ENCODE measurements at places on chromosomes 16 and 17.
A peak's percentile ranks its signal among the peaks of the same experiment; 100 is the strongest.

DNA sequence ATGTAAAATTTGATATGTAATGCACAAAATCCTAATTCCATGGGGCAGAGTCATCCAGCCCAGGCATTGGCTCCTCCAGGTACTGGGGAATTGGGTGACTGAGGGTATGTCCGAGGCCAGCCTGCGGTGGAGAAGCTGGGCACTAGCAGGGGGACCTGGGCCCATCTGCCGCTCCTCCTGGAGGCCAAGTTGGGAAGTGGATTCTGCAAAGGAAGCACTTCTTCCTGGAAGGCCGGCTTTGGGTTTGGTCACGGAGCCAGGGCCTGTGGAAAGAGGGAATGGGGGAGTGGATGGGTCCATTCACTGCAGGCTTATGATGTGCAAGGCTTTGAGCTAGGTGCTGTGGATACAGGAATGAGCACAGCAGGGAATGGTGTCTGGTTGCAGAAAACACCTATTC, 85.8 kb downstream of the GNAO1 start:
- no peak for DNase-seq

DNA sequence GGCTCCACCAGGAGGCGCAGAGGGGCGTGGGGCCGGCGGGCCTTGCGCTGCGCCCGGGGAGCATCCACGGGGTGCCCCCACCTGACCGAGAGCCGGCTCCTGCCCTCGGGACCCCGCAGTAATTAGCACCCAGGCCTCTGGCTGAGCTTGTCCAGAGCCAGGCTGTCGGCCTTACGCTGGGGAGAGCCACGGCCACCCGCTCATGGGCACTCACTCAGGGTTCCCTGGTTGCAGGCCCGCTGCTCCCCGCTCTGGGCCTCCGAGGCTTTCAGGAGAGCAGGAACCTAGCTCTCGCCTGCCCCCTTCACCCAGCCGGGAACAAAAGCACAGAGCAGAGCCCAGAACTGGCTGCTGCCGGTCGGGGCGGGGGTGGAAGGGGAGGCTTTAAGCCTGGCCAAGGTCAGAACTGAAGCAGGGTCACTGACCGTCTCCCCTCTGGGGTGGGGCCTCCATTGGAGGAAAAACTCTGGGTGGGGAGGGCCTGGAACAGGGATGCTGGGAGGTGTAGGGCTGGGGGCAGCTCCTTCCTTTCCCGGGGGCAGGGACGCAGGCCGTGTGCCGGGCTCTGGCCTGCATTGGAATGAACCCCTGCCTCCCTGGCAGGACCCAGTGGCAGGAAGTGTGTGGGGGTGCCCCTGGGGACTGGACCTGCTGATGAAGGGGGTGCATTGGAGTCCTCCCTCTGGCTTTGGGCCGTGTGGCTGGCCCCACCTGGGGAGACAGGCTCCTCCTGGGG, 12.3 kb downstream of the GLIS2 start:
- DNase-seq = no peak

GRCh38 chr17:35977509-35977908, 3.8 kb downstream of the CCL16 start:
- DNase-seq = no peak

DNA sequence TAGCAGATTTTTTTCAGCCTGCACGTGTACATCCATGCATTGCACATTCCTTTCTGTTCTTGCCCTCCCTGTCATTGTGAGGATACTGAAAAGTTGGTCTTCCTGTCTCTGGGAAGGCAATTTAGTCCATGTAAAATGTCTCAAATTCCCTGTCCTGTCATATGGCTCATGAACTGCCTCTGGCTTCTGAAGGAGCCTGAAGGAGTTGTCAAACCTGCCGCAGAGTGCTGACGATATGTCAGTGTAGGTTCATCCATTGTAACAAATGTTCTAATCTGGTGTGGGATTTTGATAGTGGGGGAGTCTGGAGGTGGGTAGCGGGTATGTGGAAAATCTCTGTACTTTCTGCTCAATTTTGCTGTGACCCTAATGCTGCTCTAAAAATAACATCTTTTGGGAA, 59.6 kb downstream of the YPEL2 start:
- DNase-seq = no peak

DNA sequence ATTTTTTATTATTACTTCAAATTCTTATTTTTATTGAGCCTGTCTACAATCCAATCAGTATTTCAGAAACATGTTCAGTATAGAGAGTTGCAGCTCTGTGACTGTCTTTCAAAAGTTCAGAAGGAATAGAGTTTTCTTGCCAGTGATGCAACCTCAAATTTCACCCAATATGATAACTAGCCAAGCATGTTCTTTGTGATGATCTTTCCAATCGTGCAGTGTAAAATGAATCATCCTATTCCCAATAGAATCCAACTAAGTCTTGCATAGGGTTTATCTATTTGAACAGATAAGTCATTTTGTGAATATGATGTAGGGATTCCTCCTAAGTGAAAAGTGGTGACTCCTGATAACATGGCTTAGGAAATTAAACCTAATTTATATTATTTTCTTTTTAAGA, 937.8 kb downstream of the KCNJ2 start:
- DNase-seq = no peak

- DNase-seq = peak; percentile 93
Observed at GRCh38 chr16:74606521-74607309, at the start of gene GLG1. GLG1 (minus strand) TSS chr16:74607114; CDS start chr16:74607094, 20 bp downstream.

DNA sequence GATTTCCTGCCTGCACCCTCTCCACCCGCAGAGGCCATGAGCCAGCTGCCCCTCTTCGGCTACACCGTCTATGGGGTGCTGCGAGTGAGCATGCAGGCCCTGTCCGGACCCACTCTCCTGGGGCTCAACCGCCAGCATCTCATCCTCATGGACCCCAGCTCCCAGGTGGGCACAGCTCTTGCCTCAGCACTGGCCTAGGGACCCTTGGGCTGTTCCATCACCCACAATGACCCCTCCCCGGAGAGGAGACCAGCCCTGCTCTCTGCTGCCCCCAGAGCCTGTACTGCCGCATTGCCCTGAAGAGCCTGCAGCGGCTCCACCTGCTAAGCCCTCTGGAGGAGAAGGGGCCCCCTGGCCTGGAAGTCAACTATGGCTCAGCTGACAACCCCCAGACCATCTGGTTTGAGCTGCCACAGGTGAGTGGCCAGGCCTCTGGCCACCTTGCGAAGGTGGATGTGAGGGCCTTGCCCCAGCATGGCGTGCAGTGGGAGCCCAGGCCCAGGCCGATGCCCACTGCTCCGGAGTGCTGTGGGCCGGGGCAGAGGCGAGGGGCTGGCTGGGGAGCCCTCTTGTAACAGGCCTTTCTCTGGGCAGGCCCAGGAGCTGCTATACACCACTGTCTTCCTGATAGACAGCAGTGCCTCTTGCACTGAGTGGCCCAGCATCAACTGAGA, 7.3 kb upstream of the SMIM5 start:
- DNase-seq = no peak

GRCh38 chr16:84144209-84144858, 643 bp downstream of the HSDL1 start:
- peak; percentile 50 for DNase-seq

DNA sequence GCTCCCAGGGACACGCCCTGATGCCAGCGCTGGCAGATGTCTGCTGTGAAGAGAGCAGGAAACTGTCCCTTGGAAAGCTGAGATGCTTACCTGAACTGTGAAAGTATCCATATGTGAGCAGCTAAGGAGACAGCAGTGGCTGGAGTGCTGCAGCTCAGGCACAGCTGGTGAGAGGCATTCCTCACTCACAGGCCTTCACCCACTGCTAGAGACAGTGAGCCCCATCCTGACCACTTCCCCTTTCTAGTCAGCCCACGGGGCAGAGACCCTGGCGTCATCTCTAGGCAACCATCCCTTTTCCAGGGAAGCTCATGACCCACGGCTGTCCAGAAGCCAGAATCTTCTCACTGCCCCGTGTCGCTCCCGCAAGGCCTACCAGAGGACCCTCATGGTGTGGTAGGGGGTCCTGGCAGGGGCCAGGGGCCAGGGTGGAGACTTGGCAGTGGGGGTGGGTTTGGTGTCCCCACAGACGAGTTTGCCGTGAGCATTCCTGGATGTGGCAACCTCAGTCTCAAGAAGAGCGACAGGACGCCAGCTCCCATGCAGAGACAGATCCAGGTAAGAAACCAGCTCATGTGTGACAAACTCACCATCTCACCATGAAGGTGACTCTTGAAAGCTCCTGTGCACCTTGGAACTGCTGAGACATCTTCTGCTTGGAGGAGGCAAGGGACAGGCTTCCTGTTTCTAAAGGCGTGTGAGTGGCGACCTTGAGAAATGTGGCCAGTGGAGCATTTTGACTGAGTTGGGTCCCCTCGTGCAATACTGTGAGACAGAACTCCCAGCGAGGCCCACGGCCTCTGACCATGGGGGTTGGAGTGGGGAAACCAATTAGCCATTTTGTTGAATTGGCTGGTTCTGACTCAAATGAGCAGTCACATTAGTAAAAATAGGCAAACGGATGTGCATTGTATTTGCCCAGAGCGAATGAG, at the start of gene SCIMP:
Gene SCIMP, minus strand, starts transcription at position 216 of the 932 bp plus-strand sequence. Its CDS starts 105 bp downstream, at position 111.
- peak; percentile 79 for DNase-seq

DNA sequence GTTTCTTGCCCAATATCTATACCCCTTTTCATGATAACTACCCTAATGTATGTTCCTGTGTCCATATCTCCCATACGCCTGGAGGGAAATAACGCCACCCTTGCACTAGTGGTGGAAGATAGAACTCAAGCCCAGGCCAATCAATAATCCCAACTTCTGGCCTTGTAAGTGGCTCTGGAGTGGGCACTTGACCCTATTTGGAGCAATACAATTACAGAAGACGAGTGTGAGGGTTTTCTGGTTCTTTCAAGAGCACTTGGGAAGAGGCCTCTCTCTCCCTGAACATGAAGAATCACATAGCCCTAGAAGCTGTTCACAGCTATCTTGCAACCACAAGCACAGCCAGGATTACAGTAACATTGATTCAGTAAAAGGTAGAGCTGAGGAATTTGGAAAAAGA, 217.9 kb downstream of the RAB11FIP4 start:
- DNase-seq = no peak

GRCh38 chr16:80580109-80580832, 39.5 kb downstream of the DYNLRB2 start:
- DNase-seq = peak; percentile 76

DNA sequence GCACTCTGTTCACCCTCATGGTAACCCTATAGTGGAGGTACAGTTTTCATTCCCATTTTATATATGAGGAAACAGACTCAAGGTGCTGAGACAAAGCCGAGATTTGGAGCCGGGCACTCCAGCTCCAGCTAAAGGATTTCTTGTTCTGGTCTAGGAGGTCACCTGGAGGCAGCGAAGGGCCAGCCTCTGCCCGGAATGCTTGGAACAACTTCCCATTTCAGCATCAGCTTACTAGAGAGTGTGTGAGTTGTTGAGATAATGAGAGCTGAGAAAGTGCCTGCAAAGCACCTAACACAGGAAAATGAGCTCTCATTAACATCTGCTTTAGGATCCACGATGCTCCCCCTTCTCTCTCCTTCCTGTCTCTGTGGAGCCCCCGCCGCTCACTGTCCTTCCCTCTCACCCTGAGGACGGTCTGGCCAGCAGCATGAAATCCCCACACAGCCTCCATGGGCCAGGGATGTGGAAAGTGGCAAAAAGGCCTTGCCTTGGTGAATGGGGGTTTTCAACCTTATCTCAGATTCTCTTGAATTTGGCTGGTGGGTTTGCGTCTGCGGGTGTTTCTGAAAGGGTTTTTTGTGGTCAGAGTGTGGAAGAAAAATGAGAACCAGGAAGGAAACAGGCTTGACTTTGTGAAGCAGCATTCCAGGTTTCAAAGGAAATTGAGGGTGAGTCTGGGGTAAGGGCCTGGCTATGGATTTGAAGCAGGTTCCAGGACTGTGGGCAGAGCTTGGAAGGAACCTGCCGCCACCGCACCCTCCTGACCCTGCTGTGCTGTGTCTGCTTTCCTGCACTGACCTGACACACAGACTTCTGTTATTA, 178.7 kb downstream of the FOXL1 start:
- DNase-seq = no peak

DNA sequence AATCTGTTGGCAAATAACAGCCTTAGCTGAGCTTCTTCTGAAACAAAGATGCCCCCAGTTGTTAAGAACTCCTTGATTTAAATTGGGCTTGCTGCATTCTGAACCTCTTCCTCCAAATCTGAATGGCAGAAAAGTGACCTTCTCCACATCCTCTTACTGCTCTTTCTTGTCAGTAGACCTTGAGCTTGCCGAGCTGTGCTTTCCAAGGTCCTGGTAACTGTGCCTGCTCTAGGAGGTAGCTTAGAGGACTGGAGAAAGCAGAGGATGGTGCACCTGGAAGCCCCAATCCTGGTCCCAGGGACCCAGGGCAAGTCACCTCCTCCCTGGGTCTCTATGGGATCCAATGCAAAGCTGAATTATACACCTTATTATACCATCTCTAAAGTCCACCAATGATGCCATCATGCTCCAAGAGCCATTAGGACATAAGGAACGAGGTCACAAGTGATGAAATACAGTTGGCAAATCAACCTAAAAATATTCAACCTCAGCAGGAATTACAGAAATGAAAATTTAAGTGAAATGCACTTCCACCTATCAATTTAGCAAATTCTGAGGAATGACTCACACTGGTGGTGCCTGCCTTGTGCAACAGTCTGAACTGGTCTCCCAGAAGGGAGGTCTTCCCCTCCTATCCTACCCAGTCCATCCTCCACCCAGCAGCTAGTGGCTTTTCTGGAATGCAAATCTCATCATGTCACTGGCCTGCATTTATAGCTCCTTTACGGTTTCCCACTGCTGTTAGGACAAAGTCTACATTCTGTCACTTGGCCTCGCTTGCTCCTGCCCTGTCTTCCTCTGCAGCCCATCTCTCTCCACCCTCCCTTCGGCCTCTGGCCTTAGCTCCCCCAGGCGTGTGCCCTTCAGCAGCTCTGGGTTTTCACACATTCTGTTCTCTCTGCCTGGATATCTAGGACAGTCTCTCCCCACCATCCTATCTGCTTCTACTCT, 36.6 kb downstream of the TOM1L2 start:
- DNase-seq = no peak

- no peak for DNase-seq
Observed at GRCh38 chr17:12133183-12133582, 112.5 kb downstream of the MAP2K4 start.

DNA sequence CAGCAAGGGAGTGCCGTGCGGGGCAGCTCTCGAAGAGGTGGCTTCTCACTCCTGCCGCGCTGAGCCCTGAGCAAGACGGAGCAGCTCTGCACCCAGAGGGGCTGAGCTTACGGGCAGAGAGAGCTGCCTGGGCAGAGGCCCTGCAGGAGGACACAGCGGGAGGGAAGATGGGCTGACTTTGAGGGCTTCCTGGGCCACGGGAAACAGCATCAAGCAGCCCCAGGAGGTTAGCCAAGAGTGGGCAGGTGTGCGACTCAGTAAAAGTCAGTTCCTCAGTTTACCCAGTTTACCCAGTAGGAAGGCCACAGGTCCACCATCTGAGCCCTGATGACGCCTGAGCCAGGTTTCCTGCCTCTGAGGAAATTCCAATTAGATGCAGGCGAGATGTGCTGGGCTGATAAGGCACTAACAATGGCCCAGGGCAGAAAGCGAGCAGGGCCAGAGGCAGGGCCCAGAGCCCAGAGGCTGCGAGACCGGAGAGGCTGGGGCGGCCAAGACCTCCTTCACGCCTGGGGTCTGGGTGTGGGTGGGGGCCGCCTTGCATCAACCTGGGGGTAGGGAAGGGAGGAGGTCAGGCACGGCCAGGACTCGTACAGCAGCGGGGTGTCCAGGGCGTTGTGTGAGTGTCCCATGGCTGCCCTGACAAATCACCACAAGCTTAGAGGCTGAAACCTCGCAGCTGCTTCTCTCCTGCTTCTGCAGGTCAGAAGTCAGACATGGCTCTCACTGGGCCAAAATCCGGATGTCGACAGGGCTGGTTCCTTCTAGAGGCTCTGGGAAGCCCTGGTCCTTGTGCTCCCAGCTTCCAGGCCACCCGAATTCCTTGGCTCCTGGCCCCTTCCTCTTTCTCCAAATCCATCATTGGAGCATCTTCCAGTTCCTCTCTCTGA, 32.0 kb upstream of the CIBAR2 start:
- DNase-seq = no peak
